HS-27A (cell line): ENCODE measurements at places on chromosomes 11 and 22.

GRCh38 chr11:65526744-65527143, 1.9 kb downstream of the SCYL1 start:
- no peak for DNase-seq

- no peak for DNase-seq
Measured at GRCh38 chr22:46640293-46641055, 20.3 kb downstream of the GRAMD4 start.

DNA sequence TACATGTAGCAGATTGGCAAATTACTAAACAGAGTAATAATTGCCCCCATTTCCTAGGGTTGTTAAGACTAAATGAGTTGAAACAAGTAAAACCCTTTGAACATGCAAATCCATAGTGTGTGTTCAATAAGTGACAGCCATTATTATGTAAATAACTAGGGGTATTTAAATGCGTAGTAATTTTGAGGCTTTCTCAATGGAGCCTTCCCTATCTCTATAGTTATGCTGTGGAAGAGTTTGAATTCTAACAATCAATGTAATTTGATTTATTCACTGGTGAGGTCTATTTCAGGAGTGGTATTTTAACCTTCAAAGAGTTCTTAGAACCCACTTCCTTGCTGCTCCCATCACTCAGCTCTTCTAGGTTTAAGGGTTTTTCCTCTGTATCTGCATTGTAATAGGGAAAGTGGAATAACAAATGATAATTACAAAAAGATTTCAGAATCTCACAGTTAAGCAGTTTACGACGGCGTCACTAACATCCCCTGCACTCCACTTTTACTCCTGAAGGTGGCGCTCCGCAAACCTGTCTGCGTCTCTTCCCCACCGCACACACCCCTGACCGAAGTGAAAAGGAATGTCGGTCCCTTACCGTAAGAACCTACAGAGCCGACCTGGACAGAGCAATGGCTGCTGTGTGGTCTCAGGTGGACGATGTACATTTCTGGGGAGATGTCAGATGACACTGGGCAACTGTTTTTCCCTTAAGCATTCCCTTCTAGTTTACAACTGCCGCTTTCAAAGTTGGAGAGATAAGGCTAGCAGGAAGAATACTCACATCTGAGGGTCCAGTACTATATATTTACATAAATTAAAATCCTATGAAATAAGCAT, 80.8 kb downstream of the ZC3H12C start:
- no peak for DNase-seq

- DNase-seq: no peak
Measured at GRCh38 chr11:44916801-44917385, 33.8 kb downstream of the TP53I11 start.

DNA sequence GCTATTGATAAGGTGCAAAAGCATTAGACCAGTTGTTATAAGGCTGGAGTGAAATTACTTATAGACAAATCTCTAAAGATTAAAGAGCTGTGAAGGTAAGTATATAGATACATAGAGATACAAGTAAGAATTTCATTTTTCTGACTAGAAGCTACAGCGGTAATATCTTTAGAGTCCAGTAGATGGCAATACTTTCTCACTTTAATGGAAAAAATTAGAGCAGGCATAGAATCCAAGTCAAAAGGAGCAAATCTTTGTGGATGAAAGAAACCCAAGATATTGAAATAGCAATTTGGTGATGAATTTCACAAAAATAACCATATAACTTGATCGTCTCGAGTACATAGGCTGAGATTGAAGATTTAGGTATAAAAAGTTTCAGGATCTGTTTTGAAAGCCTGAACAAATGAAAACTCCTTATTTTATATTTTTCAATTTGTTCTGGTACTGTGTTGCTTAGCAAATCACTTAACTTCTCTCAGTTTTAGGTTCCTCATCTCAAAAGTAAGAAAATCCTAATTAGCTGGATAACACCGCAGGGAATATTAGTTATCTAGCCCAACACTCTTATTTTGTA, 81.9 kb downstream of the UVRAG start:
- peak; percentile 19 for DNase-seq

- no peak for DNase-seq
Measured at GRCh38 chr11:11806586-11806985, 35.2 kb upstream of the USP47 start.

DNA sequence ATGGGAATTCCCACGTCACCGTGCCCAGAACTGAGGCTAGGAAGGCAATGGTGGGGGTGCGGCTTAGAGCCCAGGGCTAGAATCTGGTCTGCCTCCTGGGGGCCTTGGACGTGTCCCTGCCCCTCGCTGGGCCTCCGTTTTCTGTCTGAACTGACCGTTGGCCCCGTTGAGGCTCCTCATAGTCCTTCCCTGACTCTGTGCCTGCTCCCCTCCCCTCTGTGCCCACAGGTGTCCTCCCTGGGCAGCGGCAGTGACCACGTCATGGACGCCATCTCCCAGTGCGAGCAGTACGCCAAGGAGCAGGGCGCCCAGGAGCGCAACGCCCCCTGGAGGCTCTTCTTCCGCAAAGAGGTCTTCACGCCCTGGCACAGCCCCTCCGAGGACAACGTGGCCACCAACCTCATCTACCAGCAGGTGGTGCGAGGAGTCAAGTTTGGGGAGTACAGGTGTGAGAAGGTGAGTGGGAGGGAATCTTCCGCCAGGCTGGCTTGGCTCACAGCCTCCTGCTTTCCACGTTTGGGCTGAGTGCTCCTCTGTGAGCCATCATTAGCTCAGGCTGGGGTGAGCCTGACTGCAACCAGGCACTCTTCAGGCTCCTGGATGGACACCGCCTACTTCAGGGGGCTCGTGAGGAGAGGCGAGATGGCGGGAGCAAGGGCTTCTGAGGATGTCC, 63.9 kb downstream of the MYO7A start:
- peak; percentile 46 for DNase-seq

DNA sequence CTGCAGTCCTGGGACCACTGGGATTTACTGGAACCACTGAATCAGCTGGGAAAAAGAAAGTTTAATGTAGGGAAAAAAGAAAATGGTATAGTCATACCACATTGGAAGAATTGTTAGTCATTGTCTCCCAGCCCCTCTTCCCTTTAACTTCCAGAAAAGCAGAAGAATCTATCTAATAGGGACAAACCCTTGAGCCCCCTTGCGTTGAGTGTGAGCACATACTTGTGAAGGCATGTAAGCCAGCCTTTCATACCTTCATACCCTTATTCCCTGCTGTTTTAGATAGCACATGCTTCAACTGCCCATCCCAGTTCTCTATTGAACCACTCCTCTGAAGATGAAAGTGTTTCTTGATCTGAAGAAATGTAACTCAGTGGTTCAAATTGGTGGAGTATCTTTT, 6.6 kb downstream of the TREH start:
- DNase-seq: no peak

DNA sequence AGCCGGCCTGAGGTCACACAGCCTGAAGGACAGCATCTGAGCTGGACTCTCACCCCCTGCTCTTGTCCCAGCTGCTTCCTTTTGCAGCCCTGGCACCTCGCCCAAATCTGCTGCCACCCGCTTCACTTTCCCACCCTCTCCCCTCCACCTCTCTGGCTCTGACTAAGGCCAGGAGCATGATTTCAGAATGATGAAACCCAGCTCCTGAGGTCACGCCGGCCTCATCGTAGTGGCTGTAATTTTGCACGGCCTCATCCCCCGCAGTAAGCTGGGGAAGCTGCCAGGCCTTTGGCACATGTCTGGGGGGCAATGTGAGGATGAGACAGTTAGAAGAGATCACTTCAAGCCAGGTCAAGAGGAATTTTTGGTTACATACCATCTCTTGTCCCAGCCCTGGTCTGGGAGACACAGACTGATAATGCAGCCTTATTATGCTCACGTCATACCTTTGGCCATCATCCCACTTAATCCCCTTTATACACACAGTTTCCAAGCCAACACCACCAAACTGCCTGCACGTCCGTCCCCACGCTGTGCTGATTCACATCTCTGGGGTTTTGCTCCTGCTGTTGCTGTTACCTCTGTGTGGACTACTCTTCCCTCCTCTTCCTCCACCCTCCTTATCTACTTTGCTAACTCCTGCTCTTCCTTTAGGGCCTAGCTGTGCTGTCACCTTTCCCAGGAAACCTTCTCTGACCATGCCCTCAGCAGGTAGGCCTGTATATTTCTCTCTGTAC, 58.1 kb downstream of the CHRDL2 start:
- DNase-seq: peak; percentile 96

- no peak for DNase-seq
Measured at GRCh38 chr11:118476676-118477075, 40.4 kb downstream of the KMT2A start.
